ENCODE measurements at places on chromosomes 3 and 15.
A peak's percentile ranks its signal among the peaks of the same experiment; 100 is the strongest.

DNA sequence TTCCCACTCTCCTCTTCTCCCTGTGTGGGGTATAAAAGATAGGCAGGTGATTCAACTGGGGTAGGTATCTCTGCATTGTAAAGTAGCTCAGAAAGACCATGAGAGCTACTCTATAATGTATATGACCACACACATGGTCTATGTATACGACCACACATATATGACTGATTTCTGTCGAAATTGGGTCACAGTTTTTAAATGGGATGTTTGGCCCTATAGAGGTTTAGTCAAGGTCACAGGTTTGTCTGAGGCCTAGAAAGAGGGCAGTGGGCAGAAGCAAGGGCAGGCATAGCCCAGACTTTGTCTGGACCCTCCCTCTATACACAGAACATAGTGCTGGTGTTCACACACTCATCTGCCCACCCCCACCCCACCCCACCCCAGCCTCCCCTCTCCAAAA is 4.4 kb downstream of the LAMP3 start:
- H3K27me3 ChIP-seq, result no peaks in the 10 kb centered on the region
- H3K4me1 ChIP-seq, result peaks cover 7% of the 10 kb centered on the region
- no peak overlapping the region for H3K27ac ChIP-seq
- H3K4me3 ChIP-seq, result no peak overlapping the region
- DNase-seq, result no peak

DNA sequence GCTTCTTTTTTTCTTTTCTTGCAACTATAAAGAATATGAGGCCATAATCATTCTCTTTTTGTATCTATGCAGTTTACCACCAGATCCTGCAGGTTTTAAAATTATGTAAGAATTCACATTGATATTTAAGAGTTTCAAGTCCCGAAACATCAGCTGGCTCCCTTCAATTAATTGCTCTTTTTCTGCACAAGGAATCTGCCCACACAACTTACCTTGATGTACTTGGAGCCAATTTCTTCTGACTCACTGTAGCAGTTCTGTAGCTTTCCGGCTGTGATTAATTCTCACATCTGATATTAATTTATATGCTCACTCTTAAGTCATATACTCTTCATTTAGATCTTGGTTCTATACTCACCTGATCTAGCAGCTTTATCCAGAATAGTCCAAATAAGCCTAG is 781.8 kb downstream of the CADM2 start:
- DNase-seq, result no peak
- H3K4me3 ChIP-seq, result no peak overlapping the region
- no peak overlapping the region for H3K27ac ChIP-seq
- no peaks in the 10 kb centered on the region for H3K27me3 ChIP-seq
- no peaks in the 10 kb centered on the region for H3K36me3 ChIP-seq
- no peaks in the 10 kb centered on the region for H3K4me1 ChIP-seq

DNA sequence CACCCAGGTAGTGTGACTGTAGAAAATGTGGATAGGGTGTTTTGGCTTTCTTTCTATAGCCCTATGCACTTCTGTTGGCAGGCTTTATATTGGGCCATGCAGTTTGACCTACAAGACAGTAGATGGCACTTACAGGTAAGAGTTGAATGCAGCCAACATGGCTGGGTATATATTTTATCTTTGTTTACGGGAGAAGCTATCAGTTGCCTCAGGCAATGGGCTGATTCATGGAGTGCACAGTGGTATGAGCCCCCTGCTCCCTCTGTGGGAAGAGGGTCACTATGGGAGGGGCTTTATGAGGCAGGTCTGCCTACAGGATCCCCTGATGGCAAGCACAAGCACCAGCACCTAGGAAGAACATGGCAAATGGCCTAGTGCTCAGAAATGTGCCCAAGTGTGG is 301.2 kb upstream of the CDIN1 start:
- peak; percentile 12 for DNase-seq
- no peak overlapping the region for H3K4me3 ChIP-seq
- H3K4me1 ChIP-seq, result no peaks in the 10 kb centered on the region
- no peaks in the 10 kb centered on the region for H3K36me3 ChIP-seq

DNA sequence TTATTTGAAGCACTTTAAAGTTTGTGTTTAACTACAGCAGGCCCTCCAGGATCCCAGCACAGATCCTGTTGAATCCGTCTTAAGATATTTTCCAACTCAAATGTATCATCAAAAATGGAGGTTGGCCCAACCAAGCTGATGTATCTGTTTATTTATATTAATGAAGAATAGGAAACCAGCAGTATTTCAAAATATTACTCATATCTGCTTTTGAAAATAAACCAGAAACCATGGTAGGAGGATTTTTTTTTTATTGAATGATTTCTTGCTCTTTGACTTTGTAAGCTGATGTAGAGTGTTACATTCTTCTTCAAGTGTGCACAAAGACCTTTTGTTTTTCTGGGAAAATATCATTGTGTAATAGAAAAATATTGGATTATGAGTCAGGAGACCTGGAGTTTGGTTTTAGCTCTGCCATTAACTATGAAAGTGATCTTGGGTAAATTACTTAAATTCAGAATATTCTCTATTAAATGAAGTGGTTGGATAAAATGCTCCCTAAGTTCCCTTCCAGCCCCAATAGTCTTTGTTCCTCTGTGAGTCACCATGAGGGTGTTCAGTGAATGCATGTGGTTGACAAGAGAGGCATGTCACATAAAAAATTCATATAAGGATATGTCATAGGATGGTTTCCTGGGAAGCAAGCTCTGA is 221.3 kb upstream of the GAP43 start:
- H3K27me3 ChIP-seq, result no peaks in the 10 kb centered on the region
- no peak overlapping the region for H3K4me3 ChIP-seq
- H3K27ac ChIP-seq, result no peak overlapping the region

GRCh38 chr3:175648899-175649298 is 789.8 kb downstream of the NAALADL2 start:
- H3K4me1 ChIP-seq, result no peaks in the 10 kb centered on the region
- H3K27me3 ChIP-seq, result no peaks in the 10 kb centered on the region
- H3K36me3 ChIP-seq, result no peaks in the 10 kb centered on the region
- H3K27ac ChIP-seq, result no peak overlapping the region
- H3K4me3 ChIP-seq, result no peak overlapping the region

DNA sequence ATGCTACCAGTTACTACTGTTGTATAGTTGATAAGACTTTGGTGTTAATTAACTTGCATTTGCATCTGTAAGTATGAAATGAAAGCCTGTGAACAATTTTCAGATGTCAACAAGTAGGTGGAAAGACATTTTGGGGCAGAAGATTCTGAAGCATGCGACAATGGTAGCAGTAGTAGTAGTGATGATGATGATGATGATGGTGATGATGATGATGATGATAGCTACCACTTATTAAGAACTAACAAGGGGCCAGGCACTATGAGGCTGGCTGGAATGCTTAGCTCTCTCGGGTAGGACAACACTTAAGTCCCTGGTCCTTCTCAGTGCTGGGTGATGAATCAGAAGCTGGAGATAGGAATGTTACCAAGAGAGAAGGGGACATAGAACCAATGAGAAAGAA is 333.4 kb upstream of the IL12A start:
- no peaks in the 10 kb centered on the region for H3K27me3 ChIP-seq
- no peak overlapping the region for H3K4me3 ChIP-seq
- no peak overlapping the region for H3K27ac ChIP-seq

DNA sequence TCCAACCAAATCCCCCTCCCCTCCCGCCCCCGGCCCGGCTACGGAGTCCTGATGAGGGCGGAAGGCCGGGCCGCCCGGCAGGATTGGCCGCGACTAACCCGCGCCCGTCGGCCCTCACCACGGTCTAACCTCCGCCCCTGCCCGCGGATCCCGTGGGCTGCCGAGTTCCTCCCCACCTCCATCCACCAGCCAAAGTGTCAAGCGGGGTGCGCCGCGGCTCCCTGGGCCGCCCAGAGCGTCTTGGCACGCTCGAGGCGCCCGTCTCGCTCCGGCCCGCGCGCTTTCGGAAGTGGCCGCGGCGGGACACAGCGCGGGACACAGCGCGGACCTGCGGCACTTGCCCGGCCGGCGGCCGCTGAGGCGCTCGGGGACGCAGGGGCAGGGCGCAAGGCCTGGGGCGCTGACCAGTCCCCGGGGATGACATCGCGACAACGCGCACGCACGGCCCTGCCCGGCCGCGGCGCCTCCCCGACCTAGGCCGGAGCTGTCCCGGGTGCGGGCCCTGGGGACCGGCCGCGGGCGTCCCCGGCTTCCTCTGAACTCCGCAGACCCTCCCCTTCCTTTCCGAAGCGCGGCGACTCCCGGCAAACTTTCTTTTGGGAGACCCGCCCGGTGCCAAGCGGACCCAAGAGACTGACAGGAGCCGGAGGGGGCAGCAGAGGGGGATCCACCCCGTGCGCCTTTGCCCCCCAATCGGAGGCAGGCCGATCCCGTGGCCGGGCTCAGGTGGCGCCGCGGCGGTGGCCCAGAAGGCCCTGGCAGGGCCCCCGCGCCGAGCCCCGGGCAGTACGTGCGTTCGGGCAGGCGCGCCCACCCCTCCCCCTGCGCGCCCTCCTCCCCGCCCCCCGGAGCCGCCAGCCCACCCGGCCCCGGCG is 112.8 kb upstream of the ICE2 start:
- H3K4me1 ChIP-seq, result peaks cover 4% of the 10 kb centered on the region
- H3K36me3 ChIP-seq, result no peaks in the 10 kb centered on the region
- peak overlapping the region; percentile 68 for H3K4me3 ChIP-seq
- DNase-seq, result peak; percentile 28

GRCh38 chr3:180284331-180285110 is 247.8 kb upstream of the PEX5L start:
- no peaks in the 10 kb centered on the region for H3K4me1 ChIP-seq
- no peak overlapping the region for H3K27ac ChIP-seq
- H3K4me3 ChIP-seq, result no peak overlapping the region
- no peaks in the 10 kb centered on the region for H3K27me3 ChIP-seq
- no peak for DNase-seq

GRCh38 chr3:57397175-57398026 is 104.9 kb upstream of the ASB14 start:
- H3K36me3 ChIP-seq, result no peaks in the 10 kb centered on the region
- H3K4me3 ChIP-seq, result no peak overlapping the region
- no peaks in the 10 kb centered on the region for H3K4me1 ChIP-seq
- H3K27me3 ChIP-seq, result no peaks in the 10 kb centered on the region
- DNase-seq, result peak; percentile 58

- H3K27ac ChIP-seq, result no peak overlapping the region
- H3K4me1 ChIP-seq, result no peaks in the 10 kb centered on the region
- H3K4me3 ChIP-seq, result no peak overlapping the region
- H3K27me3 ChIP-seq, result no peaks in the 10 kb centered on the region
- H3K36me3 ChIP-seq, result no peaks in the 10 kb centered on the region
- DNase-seq, result no peak
These were observed 441.4 kb downstream of the CNTN4 start for GRCh38 chr3:2540115-2540514.

GRCh38 chr3:23035927-23036640 is 167.0 kb upstream of the UBE2E2 start:
- no peaks in the 10 kb centered on the region for H3K27me3 ChIP-seq
- no peak overlapping the region for H3K27ac ChIP-seq
- H3K4me3 ChIP-seq, result peak overlapping the region; percentile 0
- peak; percentile 40 for DNase-seq

DNA sequence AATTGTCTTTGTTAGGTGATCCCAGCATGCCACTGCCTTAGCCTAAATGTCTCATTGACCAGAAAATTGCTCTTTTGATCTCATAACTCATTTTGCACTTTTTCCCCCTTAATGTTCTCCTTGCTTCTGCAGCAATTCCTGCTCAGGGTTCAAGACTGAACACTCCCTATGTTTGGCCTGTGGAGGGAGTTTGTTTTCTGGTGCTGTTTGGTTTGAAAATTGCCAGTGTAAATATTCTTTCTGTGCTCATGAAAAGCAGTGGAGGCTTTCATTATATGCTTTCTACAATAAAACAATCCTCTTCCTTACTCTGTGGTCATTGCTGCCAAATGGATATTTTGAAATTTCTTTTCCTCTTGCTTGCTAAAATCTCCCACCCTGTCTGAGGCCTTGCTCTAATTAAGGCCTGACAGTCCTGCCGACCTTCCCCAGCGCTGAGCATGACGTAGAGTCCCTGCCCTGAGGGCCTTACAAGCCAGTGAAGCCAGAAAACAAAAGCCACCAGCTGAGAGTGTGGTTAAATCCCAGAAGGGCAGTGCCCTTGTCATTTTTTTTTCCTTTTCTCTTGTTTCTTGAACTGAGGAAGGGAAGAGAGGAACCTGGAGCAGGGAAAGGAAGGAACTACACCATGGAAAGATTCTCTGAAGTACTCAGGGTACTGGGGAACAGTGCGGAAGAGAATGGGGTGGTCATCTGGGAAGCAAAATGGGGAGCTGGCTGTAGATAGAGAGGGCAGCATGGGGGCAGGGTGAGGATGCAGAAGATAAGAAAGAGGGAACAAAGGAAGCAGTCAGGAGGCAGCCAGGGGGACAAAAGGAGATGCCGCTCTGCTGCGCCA is 24.8 kb downstream of the ZBTB38 start:
- H3K27ac ChIP-seq, result no peak overlapping the region
- DNase-seq, result peak; percentile 65

- no peak for DNase-seq
- H3K36me3 ChIP-seq, result no peaks in the 10 kb centered on the region
- H3K27ac ChIP-seq, result no peak overlapping the region
These were observed 64.8 kb upstream of the SEC61A1 start for GRCh38 chr3:127987309-127987995.

- peak overlapping the region; percentile 47 for H3K27ac ChIP-seq
- H3K27me3 ChIP-seq, result no peaks in the 10 kb centered on the region
- DNase-seq, result no peak
- H3K36me3 ChIP-seq, result peaks cover 88% of the 10 kb centered on the region
- peaks cover 17% of the 10 kb centered on the region for H3K4me1 ChIP-seq
These were observed 156.1 kb downstream of the TBL1XR1 start for GRCh38 chr3:177041021-177041729.

GRCh38 chr15:33074942-33075341 is 119.6 kb downstream of the FMN1 start:
- H3K4me3 ChIP-seq, result no peak overlapping the region
- H3K27ac ChIP-seq, result no peak overlapping the region
- H3K27me3 ChIP-seq, result no peaks in the 10 kb centered on the region
- no peak for DNase-seq
- H3K36me3 ChIP-seq, result no peaks in the 10 kb centered on the region

- H3K36me3 ChIP-seq, result no peaks in the 10 kb centered on the region
- H3K4me1 ChIP-seq, result peaks cover 60% of the 10 kb centered on the region
- peak overlapping the region; percentile 84 for H3K27ac ChIP-seq
- peak; percentile 78 for DNase-seq
These were observed 48.3 kb upstream of the TIPARP start for GRCh38 chr3:156626104-156626503.

DNA sequence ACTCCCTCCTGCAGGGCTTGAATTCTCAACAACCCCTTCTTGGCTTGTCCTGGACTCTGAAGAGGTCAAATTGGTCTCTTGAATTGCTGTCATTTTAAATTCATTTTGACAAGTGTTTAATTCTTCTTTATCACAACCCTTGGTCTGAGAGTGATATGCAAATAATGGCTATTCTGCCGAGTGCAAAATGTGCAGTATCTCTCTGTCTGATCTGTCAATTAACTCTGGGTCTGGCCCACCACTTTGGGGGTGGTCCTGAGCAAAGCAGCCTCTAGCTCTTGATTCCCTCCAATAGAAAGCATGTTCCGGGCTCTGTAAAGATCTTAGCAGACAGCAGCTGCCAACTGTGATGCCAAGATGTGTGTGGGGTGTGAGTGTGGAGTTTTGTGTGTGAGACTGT is 2.2 kb upstream of the IGDCC3 start:
- peaks cover 4% of the 10 kb centered on the region for H3K4me1 ChIP-seq
- no peak overlapping the region for H3K4me3 ChIP-seq
- H3K27me3 ChIP-seq, result peaks cover 19% of the 10 kb centered on the region
- H3K27ac ChIP-seq, result no peak overlapping the region
- no peaks in the 10 kb centered on the region for H3K36me3 ChIP-seq

- H3K27ac ChIP-seq, result no peak overlapping the region
- no peak for DNase-seq
- no peak overlapping the region for H3K4me3 ChIP-seq
- H3K36me3 ChIP-seq, result no peaks in the 10 kb centered on the region
- no peaks in the 10 kb centered on the region for H3K4me1 ChIP-seq
These were observed 207.1 kb upstream of the PFN2 start for GRCh38 chr3:150177673-150178381.
